ENCODE measurements at places on chromosomes 12 and 14. TPM values are rescaled to one million over a fixed set of nuclear protein-coding genes. Genes with fewer than 3 reads are reported as not detected.

DNA sequence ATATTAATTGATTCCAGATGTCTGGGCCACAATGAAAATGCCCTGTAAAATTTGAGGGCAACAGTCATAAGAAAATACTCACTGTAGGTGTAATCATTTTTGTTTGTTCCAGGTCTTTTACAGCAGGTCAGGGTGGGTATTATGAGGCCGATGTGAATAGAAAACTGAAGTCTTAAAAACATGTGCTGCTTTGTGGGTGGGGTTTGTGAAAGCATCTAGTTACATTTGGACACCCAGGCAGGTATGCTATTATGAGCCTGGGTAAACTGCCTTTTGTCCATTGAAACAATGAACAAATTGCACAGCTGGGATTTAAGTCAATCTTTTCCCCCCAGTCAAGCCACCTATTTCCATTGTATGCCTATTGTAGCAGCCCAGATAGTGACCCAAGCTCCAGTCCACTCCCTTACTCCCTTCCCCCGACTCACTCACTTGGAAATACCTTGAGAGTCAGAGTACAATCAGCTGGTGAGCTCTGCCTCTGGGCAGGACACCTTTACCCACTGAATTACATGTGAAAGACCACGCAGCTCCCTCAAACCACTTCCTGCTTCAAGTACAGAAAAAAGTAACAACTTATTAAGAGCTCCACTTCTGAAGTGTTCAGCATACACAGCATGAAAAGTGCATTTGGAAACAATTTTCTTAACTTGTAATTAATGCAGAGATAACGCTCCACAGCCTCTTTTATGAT is 1.8 kb downstream of the IGF1 start:
- no peaks in the 10 kb centered on the region for H3K36me3 ChIP-seq
- DNase-seq = no peak
- H3K4me1 ChIP-seq = peaks cover 11% of the 10 kb centered on the region
- H3K4me3 ChIP-seq = no peak overlapping the region
- H3K27me3 ChIP-seq = no peaks in the 10 kb centered on the region

DNA sequence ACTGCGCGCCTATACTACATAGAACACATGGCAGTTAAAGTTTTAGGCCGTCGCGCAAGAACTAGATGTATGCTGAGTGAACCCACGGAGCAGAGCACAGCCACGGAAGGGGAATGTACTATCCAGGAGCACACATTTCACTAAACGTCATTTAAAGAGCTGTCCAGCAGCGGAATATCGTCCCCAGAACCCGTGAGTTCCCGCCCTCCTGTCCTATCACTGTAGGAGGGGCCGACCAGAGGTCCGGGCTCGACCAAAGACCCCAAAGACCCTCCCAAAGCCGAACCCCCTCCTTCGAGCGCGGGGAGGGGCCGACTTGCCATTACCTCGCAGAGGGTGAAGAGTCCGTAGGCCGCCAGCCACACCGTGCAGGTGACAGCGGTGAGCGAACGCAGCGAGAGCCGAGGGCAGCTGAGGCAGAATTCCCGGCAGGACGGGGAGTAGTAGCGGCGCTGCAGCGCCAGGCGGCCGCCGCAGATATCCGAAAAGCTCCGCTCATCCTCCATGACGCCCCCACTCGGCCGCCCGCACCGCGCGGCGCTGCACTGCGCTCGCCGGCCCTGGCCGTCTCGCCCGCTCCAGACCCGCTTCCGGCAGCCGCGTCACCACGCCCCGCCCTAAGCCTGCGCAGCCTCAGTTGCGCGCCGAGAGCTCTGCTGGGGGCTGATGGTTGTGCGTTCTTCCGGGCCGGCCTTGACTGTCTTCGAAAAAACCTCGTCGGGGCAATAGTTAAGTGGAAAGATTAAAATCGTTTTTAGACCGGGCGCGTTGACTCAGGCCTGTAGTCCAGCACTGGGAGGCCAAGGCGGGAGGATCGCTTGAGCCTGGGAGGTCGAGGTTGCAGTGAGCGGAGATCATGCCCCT is at the start of gene PIGH:
TSS of gene PIGH (minus strand) at position 571 of the 864 bp plus-strand sequence. CDS start at position 506, 65 bp downstream.
- peak within 1 kb of the TSS; percentile 83 for H3K27ac ChIP-seq
- H3K4me1 ChIP-seq = peaks cover 24% of the 10 kb centered on the region
- no peaks in the 10 kb centered on the region for H3K27me3 ChIP-seq
- peaks cover 6% of the 10 kb centered on the region for H3K36me3 ChIP-seq
- H3K4me3 ChIP-seq = peak within 1 kb of the TSS; percentile 98

DNA sequence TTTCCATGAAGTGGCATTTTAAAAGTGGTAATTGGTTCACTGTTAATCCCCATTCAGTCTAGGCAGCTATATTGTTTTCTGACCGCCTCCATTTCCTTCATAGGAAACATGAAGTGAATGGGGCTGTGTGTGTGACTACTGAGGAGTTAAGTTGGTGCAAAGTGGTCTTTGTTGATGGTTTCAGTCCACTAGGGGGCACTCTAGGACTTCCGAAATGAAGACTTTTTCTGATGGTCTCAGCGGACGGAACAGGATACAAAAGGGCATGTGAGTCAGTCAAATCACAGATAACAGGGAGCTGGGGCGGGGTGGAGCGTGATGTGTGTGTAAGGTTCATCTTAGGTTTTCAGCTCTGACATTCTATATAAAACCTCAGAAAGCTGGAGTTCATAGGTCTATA is 240.1 kb upstream of the OR4E1 start:
- DNase-seq = peak; percentile 70
- no peak overlapping the region for H3K4me3 ChIP-seq
- H3K4me1 ChIP-seq = peaks cover 12% of the 10 kb centered on the region
- H3K27me3 ChIP-seq = no peaks in the 10 kb centered on the region
- no peaks in the 10 kb centered on the region for H3K36me3 ChIP-seq
- peak overlapping the region; percentile 13 for H3K27ac ChIP-seq

DNA sequence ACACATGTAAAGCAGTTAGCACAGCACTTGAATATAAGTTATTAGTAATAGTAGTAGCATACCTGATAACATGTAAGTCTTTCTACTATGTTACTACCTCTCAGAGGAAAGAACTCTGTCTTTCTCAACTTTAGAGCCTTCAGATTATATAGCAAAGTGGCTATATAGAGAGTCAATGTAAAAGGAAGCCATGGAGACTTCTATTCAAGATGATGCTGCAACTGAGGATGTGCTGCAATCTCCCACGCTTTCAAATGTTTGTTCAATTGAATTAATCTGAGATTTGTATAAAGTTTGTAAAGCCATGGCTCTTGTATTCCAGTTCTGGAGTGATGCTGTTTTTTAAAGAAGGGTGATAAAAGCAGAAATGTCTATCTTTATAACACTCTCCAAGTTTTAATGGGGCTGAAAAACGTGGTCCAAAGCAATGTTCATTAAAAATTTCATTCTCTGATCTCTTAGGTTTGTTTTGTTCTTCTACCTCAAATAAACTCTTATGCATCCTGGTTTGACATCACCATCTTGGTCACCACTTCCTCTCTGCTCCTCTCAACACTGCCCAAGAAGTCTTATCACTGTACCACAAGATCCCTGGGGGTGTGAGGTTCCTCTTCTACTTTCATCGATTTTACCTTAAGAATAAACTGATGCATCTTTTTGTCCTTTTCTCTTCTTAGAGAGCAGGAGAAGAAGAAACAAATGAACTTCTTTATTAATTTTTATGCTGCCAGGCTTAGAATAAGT is 40.6 kb downstream of the C12orf42 start:
- no peak for DNase-seq
- peaks cover 6% of the 10 kb centered on the region for H3K4me1 ChIP-seq
- H3K27me3 ChIP-seq = no peaks in the 10 kb centered on the region
- H3K36me3 ChIP-seq = no peaks in the 10 kb centered on the region
- H3K4me3 ChIP-seq = no peak overlapping the region

DNA sequence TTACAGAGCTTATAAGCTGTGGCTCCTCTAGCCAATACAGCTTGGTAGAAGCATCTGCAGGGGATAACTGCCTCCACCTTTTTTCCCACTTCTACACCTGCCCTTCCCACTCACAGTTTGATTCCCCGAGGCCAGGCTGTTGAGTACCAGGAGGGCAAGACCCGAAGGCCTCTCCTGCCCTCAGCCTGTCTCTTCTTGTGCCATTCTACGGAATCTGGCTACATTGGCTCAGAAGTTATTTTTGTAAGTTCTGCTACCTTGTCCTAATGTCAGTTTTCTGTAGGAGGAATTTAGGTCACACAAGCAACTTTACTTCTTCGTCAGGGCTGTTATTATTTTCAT is 11.7 kb downstream of the FBXL14 start:
- peaks cover 11% of the 10 kb centered on the region for H3K36me3 ChIP-seq
- no peaks in the 10 kb centered on the region for H3K27me3 ChIP-seq
- no peak overlapping the region for H3K4me3 ChIP-seq
- peaks cover 2% of the 10 kb centered on the region for H3K4me1 ChIP-seq
- no peak for DNase-seq
- H3K27ac ChIP-seq = no peak overlapping the region

- H3K4me1 ChIP-seq = peaks cover 27% of the 10 kb centered on the region
- peak overlapping the region; percentile 85 for H3K4me3 ChIP-seq
- peak overlapping the region; percentile 79 for H3K27ac ChIP-seq
- peak; percentile 16 for DNase-seq
- no peaks in the 10 kb centered on the region for H3K27me3 ChIP-seq
- peaks cover 3% of the 10 kb centered on the region for H3K36me3 ChIP-seq
These were observed 717 bp downstream of the PPHLN1 start for GRCh38 chr12:42326541-42327226.

DNA sequence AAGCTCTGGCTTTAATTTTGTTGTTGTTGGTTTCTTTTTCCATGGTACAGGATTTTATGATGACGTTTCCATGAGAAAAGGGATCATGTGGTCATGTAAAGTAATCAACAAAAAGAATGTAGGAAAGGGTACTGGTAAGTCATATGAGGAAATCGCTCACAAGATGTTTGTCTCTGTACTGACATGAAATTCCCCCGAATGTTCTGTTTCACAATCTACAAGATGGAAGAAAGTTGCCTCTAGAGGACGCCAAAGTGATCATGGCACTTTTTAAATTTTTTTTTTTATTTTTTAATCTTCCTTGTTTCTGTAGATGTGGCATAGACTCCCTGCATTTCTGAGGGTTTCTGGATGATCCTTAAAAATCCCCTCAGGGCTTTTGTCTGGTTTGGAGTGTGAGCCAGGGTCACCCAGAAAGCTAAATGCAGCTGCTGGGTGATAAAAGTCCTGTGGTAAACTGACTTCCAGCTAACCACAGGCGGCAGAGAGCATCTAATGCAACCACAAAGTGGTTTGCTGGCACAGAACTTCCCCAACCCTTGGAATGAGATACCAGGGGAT is 393.5 kb downstream of the CCDC91 start:
- no peaks in the 10 kb centered on the region for H3K4me1 ChIP-seq
- no peaks in the 10 kb centered on the region for H3K36me3 ChIP-seq
- H3K4me3 ChIP-seq = no peak overlapping the region
- no peaks in the 10 kb centered on the region for H3K27me3 ChIP-seq
- no peak for DNase-seq

DNA sequence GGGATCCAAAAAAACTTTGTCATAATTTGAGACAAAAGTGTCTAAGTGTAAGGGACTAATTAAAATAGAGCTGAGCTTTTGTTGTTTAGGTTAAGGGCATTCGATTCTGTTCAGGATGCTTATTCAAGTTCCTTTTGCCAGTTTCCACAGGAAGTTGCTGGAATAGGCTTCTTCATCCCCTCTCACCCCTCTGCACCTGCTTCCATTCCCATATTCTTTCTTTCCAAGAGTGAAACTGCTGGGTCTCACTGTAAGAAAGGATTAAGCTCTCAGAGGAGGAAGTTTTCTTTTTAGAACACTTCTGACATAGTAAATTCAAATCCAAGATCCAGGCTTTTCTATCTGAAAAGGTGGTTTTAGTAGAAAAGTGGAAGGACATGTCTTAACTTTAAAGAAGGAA is 61.4 kb downstream of the POLR3B start:
- no peak overlapping the region for H3K4me3 ChIP-seq
- no peak for DNase-seq
- no peaks in the 10 kb centered on the region for H3K27me3 ChIP-seq
- H3K36me3 ChIP-seq = peaks cover 6% of the 10 kb centered on the region
- no peaks in the 10 kb centered on the region for H3K4me1 ChIP-seq

Gene SLC25A21
- not detected for total RNA-seq

Gene TM9SF1
- 12.9 TPM for total RNA-seq

Gene GRIN2B
- not detected for total RNA-seq

Gene KCNC2
- not detected for total RNA-seq

Gene RILPL1
- 3.4 TPM for total RNA-seq

Gene CFAP251
- total RNA-seq = 0.28 TPM
